Activated effector memory CD4-positive, alpha-beta T cell treated with anti-CD3 and anti-CD28 coated beads, Interleukin-2, amount 50 U/mL, for 16 hours (primary cell): ENCODE measurements at places on chromosomes 5 and 9.

GRCh38 chr5:68419637-68420452, 204.3 kb downstream of the PIK3R1 start:
- no peak for DNase-seq

- no peak for DNase-seq
Observed at GRCh38 chr5:163407034-163407655, 30.2 kb upstream of the CCNG1 start.

- no peak for DNase-seq
Observed at GRCh38 chr5:168020542-168021294, 270.7 kb upstream of the WWC1 start.

DNA sequence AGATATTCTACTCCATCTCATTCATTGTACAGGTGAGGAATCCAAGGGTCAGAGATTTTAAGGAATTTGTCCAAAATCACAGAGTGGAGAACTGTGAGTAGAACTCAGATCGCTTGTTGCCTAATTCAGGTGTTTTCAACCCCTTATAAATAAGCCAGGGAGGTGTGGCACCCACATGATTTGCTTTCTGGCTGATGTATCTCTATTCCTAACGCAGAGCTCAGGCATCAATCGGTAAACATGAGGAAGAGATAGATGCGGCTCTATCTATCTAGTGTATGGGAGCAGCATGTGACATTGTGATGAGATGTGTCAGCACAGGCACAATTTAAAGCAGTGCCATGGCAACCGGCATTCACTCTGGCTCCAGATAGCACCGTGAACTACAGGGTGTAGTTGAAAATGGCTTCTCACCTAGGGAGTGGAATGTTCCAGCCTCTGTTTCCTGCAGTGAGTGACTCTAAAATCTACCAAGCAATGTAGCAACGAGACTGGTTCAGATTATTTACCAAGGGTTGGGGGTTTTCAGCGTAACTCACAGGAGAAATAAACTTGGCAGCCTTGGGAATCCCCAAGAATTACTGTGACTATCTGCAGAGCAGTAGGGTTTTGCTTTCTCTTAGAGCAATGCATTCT, 53.4 kb upstream of the SUB1 start:
- peak; percentile 85 for DNase-seq

DNA sequence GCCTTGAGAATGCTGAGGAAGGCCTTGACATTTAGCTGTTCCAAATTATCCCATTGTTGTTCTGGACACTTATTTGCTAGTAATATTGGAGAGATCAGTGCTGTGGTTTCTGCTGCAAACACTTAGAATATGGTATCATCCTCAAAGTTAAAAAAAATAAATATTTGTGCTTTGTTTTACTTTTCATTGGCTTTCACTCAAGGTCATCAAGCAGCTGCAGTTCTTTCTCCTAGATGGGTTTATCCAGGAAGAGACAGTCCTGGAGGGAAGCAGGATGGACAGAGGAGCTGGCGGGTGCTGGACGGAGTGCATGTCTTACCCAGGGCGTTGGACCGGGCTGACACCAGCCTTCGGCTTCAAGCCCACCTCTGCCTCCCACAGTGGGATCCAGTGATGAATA, 193.6 kb downstream of the MTRR start:
- no peak for DNase-seq

DNA sequence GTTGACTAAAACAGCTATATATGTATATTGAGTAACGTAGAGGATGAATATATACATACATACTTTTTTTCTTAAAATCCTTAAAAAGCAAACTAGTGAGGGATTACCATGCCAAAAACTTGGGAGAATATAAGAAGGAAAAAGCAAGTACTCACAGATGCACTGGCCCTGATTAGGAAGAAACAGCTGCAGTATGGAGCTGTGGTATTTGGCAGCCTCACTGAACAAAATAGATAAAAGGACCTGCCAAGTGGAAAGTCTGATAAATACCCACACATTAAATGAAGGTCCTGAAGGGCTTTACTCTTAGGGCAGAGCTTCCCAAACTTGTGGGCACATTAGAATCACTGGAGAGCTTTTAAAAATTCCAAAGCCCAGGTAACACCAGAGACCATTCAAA, 80.6 kb downstream of the FEM1C start:
- no peak for DNase-seq

GRCh38 chr5:76083555-76084495, 642 bp downstream of the SV2C start:
- no peak for DNase-seq

DNA sequence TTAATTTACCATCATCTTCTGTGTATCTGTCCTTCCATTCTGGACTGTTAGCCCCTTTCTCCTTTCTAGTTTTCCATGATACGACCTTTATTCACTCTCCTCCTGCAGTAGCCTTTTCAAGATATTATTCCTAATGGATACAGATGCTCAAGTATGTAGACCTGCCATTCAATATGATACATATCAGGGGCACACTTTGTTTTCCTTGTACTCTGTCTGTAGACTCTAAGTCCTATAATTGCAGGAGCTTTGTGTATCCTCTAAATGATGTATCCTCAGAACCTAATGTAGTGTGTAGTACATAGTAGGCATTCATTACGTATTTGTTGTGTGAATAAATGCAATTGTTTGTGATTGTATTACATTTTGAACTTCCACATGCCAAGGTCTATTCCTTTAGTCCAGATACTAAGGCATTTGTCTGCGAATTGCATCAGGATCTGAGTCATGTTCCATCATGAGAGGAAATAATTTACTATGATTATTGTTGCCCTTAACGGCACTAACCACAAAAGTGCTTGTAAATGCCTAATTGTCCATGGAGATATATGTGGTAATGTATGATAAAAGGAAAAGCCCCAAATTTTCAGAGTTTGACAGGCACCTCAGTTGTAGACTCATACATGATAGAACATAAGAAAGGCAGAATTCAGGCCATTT, 57.1 kb upstream of the IZUMO3 start:
- DNase-seq, result no peak

DNA sequence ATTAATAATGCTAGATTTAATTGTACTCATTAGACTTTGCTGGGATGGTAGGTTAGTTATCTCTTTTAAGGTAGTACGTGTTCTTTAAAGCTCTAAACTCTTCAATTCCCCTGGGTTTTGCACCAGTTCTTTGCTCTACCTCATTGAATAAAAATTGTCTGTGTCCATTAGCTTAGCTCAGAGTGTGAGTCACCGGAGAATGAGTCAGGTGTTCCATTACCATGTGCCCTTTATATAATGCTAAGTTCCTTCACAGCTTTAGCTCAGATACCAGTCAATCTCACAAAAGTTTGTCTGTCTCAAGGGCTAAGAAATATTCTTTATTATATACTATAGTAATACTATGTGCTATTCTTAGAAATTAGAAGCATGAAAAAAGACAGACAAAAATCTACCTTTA, 339.4 kb downstream of the PRELID2 start:
- no peak for DNase-seq

- DNase-seq, result no peak
Observed at GRCh38 chr5:67971971-67972821, 243.4 kb upstream of the PIK3R1 start.

DNA sequence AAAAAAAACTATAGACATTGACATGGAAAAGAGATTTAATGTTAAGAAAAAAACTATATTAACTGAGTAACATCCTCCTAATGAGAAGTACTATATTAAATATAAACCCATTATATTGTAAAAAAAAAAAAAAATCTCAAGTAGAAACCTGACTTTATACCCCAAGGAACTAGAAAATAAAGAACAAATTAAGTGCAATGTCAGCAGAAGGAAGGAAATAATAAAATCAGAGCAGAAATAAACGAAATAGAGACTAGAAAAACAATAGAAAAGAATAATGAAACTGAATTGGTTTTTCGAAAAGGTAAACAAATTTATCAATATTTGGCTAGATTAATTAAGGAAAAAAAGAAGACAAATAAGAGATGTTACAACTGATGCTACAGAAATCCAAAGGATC, 329.1 kb upstream of the ZNF608 start:
- no peak for DNase-seq

DNA sequence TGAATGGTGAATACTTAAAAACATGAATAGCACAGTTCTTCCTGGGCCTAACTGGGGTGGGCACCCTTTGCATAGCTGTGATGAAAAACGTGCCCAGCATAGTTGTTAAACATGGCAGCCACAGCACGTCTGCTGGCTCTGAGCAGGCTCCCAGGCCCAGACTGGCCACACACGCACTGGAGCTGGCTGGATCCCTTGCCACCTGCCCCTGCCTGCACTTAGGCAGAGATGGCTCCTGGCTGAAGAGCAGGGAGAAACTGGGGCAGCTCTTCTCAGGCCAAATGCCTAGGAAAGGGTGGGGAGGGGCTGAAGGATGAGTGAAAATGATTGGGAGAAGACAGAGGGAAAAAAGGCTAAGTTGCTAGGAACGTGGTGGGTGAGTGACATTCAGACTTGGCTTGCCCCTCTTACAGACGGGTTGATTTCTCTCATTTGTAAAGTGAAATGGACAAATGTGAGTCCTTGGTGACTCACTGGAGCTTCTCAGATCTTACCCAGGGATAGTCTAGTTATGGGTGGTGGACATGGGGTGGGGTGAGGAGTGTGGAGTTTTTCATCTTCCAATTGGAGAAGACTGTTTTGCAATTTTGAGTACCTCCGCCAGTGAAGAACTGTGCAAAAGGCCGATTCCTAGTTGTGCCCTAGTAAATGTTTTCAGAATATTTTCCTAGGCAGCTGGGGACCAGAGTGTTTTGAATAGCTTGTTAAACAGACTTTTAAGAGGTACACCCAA, 42.4 kb downstream of the TRIO start:
- no peak for DNase-seq

- DNase-seq, result no peak
Observed at GRCh38 chr9:2086116-2086515, 71.0 kb downstream of the SMARCA2 start.

DNA sequence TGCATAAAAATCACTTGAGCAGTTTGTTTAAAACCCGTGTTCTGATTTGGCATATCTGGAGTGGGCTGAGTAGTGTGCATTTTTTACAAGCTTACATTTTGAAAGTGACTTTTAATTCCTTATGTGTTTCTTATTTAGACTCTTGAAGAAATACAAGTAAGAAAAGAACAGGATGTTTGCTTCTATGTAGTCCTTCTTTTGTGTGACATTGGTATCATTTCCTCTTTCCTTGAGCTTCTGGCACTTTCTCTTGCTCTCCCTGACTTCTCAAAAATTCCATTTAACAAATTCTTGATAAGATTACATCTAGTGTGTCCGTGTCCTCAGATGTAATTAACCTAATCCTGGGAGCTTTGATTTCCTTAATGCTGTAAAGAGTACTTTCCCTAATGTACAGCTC, 12.5 kb downstream of the GARNL3 start:
- DNase-seq, result no peak

- no peak for DNase-seq
Observed at GRCh38 chr5:88883059-88883835, at the start of gene MEF2C. Gene MEF2C, minus strand, starts transcription at chr5:88883184. Its CDS starts 59,396 bp downstream, at chr5:88823788.

DNA sequence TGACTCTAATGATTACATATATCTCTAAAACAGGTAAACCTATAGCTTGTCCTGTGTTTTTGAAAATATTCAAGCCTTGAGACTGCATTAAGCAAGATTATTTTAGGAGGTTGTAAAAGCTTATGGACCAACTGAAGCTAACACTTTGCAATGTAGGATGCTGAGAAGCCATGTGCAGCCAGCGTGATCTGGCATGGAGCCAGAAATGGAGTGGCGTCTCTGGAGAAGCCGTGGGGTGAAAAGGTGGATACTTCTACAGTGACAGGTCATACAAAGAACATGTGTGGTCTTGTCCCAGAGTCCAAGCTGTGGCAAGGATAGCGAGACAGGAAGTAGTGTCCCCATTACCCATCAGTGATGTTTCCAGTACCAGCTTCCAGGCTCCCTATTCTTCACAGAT, 100.8 kb upstream of the CD180 start:
- no peak for DNase-seq

GRCh38 chr9:86946201-86947145, 833 bp downstream of the GAS1 start:
- peak; percentile 87 for DNase-seq

GRCh38 chr9:113996531-113997001, 81.5 kb downstream of the AMBP start:
- peak; percentile 39 for DNase-seq

DNA sequence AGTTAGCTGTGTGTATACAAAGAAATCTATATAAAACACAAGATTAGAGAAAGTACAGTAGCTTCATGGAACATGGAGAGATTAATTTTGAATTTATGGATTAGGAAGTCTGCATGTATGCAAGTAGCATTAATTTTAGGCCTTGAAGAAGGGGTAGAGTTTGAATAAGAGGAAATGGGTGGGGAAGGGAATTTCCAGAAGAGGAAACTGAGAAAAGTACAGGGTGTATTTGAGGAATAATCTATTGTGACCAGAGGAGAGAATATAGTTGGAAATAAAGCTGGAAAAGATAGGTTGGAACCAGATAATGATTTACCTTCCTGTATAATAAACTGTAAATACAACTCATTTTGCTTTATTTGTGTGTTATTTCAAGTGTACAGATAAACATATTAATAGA, 53.6 kb downstream of the CWC27 start:
- no peak for DNase-seq

DNA sequence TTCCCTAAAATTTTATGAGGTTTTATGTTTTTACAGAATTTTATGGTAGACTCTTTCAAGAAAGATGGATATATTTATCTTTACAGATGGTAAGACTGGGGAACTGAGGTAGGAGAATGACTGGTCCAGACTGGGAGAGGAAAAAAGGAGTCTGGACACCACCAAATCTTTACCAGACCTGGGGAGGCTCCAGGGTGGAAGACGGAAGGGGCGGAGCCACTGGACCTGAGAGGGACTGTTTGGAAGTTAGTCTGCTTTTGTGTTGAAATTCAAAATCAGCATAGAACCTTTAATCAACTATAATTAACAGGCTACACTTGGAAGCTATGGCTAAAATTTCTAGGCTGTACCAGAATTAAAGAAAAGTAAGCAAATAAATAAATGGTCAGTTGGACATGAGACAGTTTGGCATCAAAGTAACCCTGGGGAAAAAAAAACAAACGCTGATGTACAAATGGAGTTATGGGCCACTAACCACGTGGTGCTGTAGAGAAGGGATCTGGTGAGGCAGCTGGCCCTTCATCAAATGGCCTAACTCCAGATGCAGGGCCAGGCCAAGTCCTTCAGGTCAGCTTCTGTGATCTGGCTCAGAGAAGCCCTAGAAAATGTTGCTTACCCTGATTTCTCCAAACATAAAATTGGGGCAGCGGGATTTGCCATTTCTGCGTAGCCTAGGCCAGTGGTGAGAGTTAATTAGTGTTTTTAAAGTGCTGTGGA, 155.1 kb downstream of the ARSB start:
- no peak for DNase-seq

DNA sequence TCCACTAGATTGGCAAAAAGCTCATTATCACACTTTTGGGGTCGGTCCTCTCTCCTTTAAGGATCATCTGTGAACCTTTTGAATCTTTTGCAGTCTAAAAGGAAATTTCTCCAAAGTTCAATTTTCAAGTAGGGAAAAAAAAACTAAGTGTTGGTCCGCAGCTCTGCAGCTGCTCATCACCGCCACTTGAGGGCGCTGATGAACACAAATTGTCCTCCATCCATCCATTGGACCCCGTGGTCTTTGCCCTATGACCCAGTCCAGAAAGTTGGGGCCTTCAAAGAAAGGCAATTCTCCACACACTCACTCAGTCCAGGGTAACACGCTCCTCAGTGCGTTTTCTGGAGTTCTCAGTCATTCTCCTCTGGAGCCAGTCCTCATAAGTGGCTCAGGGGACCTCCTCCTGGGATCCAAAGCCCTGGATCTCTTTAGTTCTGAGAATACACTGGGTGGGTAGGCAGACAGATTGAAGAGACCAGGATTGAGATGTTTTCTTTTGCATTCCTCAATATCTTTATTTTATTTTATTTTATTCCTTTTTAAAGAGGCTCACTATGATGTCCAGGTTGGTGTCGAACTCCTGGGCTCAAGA, 63.6 kb upstream of the SLC28A3 start:
- no peak for DNase-seq

GRCh38 chr5:131224387-131225201, 39.3 kb upstream of the CDC42SE2 start:
- DNase-seq, result no peak
